T-helper 2 cell treated with Interferon-gamma antibody and Interleukin-4, amounts not matched to agents 100 ng/mL and 5 ng/mL, for 36 hours (primary cell): ENCODE measurements at places on chromosomes 2 and 18. TPM values are rescaled to one million over a fixed set of nuclear protein-coding genes. Genes with fewer than 3 reads are reported as not detected.

Gene ZBTB7C
- 0.11 and 0.16 TPM in 2 replicates for total RNA-seq

Gene RASGRP3
- 5.2 and 7.1 TPM in 2 replicates for total RNA-seq

Gene CERKL
- total RNA-seq, result 0.07 TPM in 1 of 2 replicates, not detected in the other

Gene INO80B
- total RNA-seq, result 29.4 and 31.7 TPM in 2 replicates

Gene KIF5C
- 12.5 and 12.8 TPM in 2 replicates for total RNA-seq

Gene CRIM1
- 3.1 and 4.3 TPM in 2 replicates for total RNA-seq

Gene CHCHD5
- 29.1 and 36.0 TPM in 2 replicates for total RNA-seq

Gene NYAP2
- not detected in 2 replicates for total RNA-seq

Gene PROKR1
- total RNA-seq, result not detected in 2 replicates
